ENCODE measurements at places on chromosomes 11 and 22.

DNA sequence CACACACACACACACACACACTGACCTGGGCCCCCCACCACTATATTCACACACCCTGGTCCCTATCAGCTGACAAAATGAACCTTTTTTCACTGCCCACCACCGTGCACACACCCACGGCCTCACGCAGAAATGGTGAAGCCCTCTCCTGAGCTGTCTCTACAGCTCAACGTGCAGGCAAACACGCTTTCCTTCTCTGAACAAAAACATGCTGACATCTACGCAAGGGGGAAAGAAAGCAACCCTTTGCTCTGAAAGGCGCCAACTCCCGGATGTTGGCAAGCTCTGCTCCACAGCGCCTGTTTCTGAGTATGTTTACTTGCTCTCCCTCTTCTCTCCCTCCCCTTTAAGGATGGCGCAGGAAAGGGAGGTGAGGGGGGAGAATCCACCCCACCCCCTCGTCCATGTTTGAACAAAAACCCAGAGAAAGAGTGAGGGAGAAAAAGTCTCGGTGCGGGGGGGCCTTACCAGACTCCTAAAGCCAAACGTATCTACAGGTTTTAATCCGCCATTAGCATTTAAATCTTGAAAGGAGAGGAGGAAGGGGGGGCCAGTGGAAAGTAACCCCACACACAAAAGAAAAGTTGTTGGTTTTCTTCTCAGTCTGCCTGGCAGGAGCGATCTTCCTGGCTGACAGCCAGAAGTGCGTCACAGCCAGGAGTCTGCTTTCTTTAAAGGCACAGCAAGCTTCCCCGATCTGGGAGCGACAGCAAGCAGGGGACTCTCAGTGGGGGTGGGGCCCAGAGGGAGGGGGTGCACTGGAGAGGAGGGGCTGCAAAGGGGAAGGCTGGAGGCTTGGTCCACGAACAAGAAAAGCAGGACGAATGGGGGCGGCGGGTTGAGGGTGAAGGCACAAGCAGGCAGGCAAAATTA, 39.6 kb downstream of the NUMA1 start:
- DNase-seq: no peak

GRCh38 chr11:8586805-8587204, 7.2 kb downstream of the STK33 start:
- DNase-seq: no peak

- no peak for DNase-seq
Measured at GRCh38 chr11:65377036-65377435, 5.4 kb downstream of the SLC25A45 start.

- DNase-seq: peak; percentile 43
Measured at GRCh38 chr22:30196141-30196879, 50.2 kb downstream of the LIF start.

DNA sequence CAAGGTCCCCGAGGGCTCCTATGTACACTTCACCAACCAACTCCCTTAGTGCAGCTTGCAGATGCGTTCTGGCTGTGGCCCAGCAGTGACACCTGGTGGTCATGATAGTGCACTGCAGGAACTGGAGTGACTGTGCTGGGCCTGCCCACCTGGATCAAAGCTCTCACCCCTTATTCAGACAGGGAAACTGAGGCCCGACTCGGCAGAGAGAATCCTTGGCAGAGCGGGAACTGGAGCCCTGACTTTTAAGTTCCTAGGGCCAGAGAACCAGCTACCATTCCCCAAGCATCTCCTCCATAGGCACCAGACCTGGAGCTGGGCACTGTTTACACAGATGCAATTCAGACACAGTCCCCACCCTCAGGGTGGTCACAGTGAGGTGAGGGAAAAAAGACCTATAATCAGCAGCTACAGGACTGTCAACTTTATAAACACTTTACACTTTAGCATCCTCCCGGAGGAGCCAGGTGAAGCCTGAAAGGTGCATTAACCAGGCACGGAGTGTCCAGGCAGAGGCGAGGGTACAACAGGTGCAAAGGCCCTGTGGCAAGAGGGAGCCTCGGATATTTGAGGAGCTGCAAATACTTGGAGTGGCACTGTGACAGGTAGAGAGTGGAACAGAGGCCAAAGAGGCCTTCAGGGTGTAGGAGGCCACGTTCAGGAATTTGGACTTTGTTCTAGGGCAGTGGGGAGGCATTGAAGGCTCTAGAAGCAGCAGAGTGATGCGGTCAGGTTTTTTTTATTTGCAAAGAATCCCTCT, 22.0 kb downstream of the RHBDD3 start:
- DNase-seq: no peak

DNA sequence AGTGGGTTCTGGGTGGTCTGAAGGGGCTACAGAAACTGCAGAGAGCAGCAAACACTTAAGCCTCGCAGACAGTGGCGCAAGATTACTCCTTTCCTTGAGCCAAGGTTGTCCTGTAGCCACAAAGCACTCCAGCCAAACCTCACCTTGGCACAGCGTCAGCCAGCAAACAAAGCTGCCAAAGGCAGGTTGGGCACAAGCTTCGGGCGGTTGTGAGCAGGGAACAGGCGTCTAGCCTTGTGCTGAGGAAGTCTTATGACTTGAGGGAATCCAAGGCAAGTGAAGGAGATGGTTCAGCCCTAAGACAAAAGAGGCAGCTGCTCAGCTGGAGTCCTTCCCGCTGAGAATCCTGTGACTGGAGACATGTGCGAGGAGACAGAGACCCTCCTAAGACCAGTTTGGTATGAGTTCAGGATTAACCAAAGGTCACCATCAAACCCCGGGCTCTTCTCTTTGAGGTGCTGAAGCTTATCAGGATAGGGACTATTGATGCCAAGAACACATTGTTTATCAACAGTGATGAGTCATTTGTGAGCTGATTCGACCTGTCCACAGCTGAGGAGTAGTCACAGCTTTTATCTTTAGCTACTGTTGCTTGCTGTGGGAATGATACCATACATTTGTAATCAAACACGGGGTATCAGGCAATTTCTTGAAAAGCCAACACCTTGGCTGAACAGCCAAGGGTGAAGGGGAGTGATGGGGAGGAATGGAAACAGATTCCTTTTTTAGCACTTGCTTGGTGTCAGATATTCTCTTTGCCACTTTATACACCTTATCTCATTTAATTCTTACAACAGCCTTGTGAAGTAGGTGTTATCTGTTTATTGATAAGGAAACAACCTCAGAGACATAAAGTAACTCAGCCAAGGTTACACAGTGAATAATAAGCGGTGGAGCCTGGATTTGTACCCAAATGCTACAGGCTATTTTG, 4.6 kb downstream of the ADM start:
- DNase-seq: no peak

- DNase-seq: no peak
Measured at GRCh38 chr11:14542324-14542723, 22.1 kb upstream of the PSMA1 start.

Measured in GM12878 (cell line).